Epithelial cell of prostate (primary cell): ENCODE measurements at places on chromosomes 11 and 22.

DNA sequence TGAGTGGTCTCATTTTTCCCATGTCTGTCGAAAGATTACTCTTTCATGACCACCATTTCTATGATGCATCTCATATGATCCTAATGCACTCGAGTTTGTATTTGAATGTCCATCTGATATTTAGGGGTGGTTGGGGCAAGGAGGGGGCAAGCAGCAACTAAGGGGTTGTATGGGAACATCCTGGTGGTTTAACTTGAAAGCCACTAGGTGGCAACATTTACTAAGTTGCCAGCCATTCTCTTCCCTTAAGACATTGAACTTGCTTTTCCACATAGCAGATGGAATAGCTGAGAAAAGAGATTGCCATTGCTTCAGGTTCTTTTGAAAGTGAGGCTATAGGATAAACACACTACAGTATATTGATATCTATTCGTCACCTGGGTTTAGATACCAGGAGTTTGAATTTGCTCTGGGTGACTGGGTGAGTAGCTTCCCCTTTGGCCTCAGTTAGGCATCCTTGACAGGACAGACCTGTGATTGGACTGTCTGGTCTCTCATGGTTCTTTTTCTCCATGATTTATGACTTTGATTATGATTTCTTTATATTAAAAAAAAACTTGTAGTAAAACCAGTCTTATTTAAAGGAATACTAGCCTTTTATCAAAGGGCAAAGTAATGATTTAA is 32.4 kb downstream of the NF2 start:
- DNase-seq = no peak

- DNase-seq = no peak
Observed at GRCh38 chr22:22060200-22061084, 77.9 kb upstream of the TOP3B start.

DNA sequence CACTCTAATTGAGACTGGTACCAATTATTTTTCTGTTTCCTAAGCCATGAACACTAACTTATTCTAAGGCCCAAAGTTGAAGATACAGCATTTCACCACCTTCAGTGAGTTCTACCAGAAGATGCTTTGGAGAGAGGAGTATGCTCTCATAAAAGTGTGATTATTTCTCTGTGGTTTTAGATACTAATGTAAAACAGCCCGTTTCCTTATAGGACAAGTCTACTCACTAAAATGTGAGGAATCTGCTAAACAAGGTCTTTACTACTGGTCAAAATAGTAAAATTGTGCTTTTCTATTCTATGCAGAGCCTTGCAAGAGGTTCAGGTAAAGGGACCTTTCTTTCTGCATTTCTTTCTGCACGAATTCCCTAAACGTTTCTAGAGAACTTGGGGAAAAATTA is 2.4 kb downstream of the LGR4 start:
- no peak for DNase-seq

- peak; percentile 98 for DNase-seq
Observed at GRCh38 chr22:45105281-45105702, 58.4 kb upstream of the NUP50 start.

DNA sequence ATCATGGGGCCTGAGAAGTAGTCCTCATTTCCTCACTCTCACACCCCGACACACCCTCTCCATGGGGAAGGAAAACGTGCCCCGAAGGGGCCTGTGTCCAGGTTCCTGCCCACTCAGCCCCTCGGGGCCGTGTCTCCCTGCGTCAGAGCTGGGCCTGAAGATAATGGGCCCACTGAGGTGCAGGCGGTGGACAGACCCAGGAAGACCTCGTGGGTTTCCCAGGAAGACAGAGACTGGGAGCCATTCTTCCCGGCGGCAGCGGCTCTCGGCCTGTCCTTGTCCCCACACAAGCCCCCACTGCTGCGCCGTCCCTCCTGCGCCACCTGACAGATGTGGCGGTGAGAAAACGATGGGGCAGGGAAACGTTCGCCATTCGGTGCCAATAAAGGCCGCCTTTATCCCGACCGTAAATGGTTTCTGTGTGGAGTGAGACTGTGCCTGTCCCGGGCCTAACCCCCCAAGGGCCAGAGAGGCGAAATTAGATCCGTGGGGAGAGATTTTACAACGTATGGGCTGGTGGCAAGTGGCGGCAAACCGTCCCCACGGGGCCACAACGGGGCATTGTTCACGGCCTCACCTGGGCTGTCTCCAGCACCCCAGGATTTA is 89.0 kb downstream of the CDKN1C start:
- no peak for DNase-seq

DNA sequence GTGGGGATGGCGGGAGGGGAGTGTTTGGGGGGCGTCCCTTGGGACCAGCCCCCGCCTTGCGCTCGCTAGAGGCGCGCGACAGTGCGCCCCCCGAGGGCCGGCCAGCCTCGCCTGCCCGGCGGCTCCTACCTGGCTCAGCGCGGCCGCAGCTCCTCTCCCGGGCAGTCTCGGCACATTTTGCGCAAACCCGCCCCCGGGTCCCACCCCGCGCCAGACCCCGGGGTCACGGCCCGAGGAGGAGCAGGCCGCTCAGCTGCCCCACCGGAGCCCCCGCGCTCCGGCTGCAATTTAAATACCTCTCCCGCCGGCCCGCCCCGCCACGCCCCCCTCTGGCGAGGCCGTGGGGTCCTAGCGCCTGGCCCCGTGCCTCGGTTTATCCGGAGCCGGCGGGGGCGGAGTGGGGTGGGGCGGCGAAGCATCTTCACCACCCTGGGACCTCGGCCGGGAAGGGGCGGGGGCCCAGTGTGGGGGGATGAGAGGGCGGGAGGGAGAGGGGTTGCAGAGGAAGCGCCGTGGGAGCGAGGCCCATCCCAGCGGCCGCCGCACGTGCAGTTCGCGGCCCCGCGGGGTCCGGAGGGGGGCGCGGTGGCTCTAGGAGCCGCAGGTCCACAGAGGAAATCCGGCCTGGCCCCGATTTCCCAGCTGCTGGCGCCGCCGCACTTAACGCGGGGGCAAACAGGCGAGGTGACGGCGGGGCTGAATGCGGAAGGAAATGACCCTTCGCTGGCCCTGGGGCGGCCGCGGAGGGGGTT is at the start of gene LRRC32:
Gene LRRC32, minus strand, starts transcription at position 263 of the 752 bp plus-strand sequence. CDS start 4,793 bp downstream, outside the sequence.
- DNase-seq = no peak

DNA sequence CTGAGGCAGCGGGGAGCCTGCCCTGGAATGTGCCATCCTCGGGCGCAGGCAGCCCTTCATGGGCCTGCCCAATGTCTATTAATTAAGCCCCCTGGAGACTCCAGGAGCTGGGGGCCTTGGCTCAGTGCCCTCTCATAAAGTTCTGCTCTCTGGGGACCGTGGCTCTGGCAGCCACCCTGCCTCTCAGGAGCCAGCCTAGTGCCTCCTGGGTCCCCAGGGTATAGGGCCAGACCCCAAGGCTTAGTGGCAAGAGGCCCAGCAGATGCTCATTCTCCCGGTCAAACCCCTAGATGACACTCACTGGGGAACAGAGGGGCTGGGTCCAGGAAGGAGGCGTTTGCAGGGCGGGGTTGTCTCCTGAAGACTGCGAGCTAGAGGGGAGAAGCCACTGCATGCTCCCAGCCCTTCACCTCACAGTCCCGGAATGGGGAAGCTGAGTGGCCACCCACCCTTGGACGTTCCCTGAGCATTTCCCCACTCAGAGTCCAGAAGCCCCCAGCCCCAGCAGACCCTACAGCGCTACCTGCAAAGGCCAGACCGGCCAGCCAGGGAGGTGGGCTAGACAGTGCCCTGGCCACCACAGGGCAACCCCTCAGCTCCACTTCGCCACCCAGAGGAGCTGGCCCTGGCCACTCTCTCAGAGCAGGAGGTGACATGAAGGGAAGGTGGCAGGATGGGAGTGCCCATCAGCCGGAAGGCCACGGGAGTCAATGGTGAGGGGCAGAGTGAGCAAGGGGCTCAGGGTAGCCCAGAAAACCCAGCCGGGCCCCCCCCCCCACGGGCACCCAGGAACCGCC is 83.0 kb downstream of the CDKN1C start:
- no peak for DNase-seq

DNA sequence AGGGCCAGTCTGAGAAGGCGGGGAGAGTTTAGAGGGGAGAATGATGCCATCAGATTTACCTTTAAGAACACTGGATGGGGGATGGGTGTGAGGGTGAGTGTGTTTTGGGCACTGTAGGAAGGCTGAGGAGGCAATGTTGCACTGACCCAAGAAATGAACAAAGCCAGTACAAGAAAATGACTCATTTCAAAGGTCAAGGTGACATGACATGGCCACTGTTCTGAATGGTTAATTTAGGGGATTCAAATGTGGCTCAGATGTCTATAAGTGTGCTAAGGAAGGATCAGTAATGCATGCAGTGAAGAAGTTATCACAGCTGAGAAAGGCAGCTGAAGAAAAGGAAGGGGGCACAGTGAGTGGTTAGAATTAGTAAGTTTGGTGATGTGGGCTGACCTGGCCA is 129.9 kb downstream of the PGR start:
- no peak for DNase-seq

GRCh38 chr11:46480166-46480726 is 88.7 kb upstream of the CHRM4 start:
- no peak for DNase-seq

DNA sequence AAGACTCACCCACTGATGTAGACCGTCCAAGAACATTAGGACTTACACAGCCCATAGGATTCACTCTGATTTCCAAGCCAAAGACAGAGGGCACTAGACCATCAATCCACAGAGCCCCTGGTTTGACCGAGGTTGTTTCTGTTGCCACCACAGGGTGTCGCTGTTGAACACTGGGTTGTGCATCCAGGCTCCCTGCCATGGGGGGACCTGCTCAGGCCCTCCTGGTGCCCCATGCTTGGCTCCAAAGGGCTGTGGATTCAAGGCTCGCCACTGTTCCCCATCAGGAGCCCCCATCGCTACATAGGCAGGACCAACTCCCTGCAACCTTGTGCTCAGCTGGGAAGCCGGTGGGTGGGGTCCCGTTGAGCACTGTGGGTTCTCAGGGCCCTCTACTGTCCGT is 128.0 kb upstream of the ANO1 start:
- no peak for DNase-seq

DNA sequence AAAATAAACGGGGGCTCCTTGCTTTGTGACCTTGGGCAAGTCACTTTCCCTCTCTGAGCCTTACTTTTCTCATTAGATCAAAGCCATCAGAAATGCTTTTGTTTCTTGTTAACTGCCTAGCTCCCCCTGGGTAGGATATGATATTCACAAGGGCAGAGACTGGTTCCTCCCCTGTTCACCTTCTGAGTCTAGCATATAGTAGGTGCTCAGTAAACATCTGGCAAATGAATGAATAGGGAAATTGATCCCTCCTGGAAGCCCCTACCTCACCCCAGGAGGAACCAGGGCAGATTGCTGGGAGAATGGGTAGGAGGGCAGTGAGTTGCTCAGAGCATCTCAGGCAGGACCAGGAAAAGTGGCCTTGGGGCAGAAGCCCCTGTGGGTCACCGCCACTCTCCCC is 6.6 kb upstream of the SAC3D1 start:
- no peak for DNase-seq

DNA sequence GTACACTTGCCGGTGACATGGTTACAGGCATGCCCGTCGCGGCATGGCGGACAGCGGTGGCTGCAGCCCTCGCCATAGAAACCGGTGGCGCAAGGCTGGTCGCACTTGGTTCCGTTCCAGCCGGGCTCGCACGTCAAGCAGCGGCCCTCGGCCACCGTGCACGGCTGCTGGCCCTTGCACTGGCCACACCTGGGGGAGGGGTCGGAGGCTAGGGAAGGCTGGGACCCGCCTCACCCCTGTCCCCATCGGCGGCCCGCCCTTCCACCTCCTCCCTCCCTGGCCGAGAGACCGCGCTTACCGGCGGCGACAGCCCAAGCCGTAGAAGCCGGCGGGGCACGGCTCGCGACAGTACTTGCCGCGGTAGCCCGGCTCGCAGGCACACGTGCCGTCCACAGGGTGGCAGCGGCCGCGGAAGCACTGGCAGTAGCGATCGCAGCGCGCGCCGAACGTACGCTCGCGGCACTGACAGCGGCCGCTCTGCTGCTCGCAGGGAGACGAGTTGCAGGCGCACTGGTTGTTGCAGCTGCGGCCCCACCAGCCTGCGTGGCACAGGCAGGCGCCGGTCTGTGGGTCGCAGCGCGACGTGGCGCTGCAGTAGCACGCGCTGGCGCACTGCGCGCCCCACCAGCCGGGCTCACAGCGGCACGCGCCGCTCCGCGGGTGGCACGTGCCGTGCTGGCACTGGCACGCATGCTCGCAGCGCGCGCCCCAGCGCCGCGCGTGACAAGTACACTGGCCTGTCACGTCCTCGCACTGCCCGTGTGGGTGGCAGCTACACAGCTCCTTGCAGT is 6.7 kb downstream of the SCARF2 start:
- DNase-seq = no peak

DNA sequence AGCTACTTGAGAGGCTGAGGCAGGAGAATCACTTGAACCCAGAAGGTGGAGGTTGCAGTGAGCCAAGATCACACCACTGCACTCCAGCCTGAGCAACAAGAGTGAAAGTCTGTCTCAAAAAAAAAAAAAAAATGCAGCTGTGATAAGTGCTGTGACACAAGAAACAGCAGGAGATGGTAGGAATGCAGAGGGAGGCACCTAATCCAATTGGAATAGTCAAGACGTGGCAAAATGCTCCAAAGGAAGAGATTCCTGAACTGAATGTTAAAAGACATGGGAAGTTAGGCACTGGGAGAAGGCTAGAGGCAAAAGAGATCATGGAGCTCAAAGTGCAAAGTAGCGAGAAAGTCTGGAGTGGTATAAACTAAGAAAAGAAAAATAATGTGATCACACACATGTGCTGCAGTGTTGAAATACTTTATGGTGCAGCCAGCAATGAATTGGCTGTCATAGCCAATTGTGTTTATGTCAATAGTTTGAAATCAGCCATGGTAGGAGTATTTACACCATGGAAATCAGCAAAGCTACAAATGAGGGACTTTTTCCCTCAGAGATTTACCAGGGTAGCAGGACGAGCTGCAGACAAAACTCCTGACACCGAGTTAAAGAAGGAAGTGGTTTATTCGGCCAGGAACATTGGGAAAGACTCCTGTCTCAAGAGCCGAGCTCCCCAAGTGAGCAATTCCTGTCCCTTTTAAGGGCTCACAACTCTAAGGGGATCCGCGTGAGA is 40.9 kb upstream of the LIPT2 start:
- no peak for DNase-seq

- no peak for DNase-seq
Observed at GRCh38 chr11:7351228-7351627, 99.5 kb downstream of the SYT9 start.

DNA sequence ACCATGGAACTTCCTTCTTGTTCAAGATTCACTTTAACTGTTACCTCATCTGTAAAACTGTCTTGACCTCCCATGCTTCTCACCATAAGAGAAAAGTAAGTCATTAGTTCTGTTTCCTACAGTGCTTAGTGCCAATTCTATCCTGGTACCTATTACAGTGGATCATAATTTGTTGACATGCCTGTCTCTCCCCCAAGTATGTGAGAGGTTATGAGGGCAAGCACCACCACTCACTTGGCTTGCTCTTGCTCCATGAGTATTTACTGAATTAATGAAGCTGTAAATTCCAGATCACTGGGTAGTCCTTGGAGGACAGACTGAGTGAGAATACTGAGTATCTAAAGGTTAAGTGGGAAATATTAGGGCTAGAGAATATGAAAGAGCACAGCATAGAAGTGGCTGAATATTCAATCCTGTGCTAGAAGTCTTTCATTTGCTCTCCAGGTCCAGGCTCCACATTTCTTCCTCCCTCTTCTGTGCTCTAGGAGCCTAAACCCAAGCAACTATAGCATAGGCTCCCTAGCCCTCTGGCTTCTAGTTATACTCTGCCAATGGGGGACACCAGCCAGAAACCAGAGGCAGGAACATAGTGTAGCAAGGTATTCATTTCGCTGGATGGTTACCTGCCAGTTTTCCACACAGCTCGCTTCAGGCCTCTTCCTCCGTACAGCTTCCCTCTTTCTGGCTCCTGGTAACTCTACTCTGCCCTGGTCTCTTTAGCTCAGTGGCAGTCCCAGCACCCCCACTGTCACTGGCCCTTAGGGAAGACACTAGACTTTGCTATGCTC is 118.2 kb upstream of the SLC5A12 start:
- DNase-seq = no peak

GRCh38 chr22:40911772-40912171 is 39.4 kb upstream of the RBX1 start:
- no peak for DNase-seq
